Stimulated activated CD4-positive, alpha-beta T cell treated with anti-CD3 and anti-CD28 coated beads, Interleukin-2, amount 100 ng/mL, for 24 hours (primary cell): ENCODE measurements at places on chromosomes 1 and 21.

DNA sequence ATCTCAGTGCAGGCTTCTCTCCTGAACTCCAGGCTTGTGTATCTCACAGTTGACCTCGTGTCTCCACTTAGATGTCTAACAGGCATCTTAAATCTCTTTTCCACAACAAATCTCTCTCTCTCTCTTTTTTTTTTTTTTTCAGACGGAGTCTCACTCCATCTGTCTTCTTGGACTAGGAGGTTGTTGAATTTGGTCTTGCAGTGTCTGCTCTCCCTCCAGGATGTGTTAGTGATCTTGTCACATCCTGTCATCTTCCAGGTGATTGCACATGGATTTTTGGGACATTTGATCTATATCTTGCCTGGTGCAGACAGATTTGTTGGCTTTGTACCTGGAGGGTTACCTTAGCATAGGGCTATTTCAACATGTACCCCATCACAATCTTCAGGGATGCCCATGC, 26.5 kb upstream of the KCNA10 start:
- no peak for DNase-seq

GRCh38 chr1:59409549-59409948, 112.7 kb downstream of the FGGY start:
- no peak for DNase-seq

GRCh38 chr1:1975535-1975934, 28.1 kb downstream of the CFAP74 start:
- no peak for DNase-seq

DNA sequence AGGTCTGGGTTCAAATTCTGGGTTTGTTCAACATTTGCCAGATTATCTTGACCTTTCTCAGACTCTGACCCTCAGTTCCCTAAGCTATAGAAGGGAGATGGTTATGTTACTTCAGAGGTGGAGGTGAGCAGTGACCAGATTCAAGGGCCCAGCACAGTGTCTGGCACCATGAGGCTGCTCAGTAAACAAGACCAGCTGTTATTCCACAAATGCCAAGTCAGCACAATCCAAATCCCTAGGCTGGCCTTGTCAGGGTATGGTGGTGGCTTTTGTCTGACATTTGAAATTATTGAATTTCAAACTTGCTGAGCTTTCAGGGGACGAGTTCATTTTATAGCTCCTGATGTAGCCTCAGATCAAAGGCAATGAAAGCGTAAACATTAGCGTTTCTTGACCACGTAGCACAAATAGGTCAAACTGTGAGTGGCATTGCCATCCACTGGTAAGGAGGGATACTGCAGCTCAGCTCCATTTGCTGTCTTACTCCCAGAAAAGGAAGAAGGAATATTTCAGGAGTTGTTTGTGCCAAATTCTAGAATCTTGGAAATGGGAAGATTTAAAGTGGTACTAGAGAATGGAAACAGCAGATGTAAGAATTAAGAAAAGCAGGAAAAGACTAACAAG, 94.3 kb upstream of the EDN2 start:
- DNase-seq: no peak

GRCh38 chr1:221188458-221188857, 309.2 kb downstream of the HLX start:
- DNase-seq: no peak

DNA sequence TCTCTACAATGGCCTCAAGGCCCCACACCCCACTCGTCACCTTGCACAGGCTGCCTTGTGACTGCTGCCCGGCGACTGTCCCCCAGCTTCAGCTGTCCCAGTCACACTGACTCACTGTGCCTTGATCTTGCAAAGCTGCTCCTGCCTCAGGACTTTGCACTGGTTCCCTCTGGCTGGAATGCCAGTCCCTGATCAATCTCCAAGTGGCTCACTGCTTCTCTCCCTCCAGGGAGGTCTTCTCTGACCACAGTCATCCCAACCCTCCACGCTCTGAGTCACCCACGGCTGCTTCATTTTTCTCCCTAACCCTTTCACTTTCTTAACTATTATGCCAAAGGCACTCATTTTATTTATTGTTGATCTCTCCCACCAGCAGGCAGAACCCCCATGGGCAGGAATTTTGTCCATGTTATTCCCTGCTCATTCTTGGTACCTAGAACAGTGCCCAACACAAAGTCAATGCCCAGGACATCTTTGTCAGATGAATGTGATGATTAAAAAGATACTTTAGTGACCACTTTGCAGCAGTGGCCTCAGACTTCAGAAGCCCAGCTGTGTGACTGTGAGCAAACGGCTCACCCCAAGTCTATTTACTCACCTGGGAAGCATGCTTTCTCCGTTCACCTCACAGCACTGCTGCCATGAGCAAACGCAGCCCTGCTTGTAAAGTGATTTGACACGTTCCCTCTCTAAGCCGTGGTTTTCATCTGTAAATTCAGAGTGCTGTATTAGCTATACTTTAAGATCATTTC, 53.4 kb downstream of the ZBTB18 start:
- DNase-seq: no peak

DNA sequence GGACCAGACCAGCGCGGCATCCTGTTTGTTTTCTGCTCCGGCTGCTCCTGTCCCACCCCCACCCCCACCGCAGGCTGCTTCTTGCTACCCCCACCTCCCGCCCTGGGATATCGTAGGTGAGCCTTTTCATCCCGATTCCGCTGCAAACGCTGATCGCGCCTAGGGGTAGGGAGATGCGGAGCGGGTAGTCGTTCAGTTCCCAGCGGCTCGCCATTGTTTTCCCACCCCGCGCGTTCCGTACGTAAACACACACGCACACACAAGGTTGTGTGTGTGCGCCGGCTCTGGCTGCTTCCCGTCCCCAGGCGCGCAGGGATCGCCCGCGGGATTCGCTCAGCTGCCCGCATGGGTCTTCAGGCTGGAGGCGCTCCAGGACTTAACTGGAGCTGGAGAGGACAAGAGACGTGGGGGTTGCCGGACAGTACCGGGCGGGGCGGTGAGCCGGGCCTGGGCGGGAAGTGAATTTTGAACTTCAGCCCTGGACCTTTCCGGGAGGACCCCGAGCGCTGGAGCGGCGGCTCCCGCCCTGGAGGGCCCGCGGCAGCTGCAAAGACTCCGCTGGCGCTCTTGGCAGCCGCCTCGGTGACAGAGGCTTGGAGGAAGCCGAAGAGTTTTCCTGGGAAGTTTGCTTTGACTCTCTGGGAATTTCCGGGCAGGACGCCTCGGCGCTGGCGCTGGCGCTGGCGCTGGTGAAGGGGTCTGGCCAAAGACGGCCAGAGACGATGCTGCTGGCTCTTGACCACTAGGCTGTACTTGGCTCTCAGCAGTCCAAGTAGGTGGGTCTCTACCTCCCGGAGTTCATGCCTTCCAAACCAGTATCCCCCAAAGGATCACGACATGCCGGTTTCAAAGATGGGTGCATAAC, 1.6 kb downstream of the SOX13 start:
- DNase-seq: no peak

GRCh38 chr21:17051054-17051453, 461.8 kb upstream of the CXADR start:
- DNase-seq: no peak

- peak; percentile 23 for DNase-seq
These were observed 21.3 kb downstream of the MIIP start for GRCh38 chr1:12040457-12041051.

- DNase-seq: no peak
These were observed 1.1 kb downstream of the TSPAN2 start for GRCh38 chr1:115088115-115088778.

GRCh38 chr1:198367296-198367695, 173.2 kb downstream of the ATP6V1G3 start:
- no peak for DNase-seq

DNA sequence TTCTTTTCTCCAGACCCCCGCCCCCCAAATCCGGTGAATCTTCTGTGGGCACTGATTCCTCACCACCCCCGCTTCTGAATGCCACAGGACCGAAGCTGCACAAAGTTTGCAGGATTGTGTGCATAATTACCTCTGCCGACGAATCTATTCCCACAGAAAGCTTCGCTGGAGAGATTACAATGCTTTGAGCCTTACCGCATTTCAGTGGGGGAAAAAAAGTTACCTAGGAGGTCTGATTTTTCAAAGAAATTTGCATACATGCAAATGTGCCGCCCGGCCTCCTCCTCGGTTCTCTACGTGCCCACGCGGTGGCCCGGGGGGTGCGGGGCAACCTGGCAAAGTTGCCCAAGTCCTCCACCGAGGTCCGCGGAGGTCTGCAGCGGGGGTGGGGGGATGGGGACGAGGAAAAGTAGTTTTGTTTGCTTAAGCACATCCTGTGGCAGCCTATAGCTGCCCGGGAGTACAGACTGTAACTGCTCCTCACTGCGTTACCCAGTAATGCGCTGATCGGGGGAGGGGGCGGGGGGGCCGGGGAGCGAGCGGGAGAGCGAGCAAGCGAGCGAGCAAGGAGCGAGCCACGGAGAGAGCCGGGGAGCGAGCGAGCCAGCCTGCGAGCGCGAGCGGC, 563 bp upstream of the NFIA start:
- peak; percentile 65 for DNase-seq

DNA sequence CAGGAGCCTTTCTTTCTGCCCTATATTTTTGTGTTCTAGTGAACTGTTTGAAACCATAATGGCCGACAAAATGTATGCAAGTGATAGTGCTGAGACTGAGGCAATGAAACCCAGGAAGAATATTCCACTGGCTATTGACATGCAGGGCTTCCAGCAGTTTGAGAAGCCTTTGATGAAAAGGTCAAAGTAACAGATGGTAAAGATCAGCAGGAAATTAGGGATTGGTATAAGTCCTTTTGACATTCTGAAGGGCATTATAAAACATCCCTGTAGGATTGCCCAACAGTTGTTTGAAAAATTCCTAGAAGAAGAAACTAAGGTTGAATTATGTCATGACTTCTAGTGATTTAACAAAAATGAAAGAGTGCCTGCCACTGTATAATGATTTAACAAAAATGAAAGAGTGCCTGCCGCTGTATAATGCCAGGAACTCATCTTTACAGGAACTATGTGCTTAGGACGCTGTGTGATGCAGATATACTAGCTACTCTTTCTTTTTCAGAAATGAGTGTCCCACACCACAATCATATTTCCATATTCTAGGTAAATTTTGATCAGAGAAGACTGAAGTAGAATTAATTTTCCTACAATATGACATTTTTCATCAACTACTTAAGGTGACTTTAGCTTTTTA, 283.9 kb upstream of the ST6GALNAC5 start:
- DNase-seq: no peak

DNA sequence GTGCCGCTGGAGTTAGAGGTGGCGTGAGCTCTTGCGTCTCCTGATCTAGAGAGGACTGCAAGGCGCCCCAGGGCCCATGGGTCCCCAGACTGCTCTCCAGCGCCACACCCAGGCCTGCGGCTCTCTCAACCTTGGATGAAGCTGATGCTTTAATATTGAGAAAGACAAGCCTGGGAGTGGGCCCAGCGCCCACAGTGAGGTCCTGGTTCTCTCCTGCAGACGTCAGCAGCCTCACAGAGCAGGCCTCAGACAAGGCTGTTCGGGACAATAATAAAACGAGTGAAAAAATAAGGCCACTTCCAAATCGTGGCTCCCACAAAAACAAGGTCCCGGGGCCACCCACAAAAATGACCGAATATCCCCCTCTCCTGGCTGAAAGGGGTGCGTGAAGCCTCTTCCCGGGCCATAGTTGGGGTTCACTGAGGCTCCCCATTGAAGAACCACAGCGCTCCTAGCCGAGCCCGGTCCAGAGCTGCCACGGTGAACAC, 6.0 kb upstream of the DNMT3L start:
- no peak for DNase-seq

- DNase-seq: no peak
These were observed 71.1 kb upstream of the ERRFI1 start for GRCh38 chr1:8097077-8097799.

GRCh38 chr1:206940588-206940936, 5.7 kb downstream of the PIGR start:
- DNase-seq: no peak

GRCh38 chr1:27523337-27524020, 33.5 kb upstream of the WASF2 start:
- peak; percentile 17 for DNase-seq

DNA sequence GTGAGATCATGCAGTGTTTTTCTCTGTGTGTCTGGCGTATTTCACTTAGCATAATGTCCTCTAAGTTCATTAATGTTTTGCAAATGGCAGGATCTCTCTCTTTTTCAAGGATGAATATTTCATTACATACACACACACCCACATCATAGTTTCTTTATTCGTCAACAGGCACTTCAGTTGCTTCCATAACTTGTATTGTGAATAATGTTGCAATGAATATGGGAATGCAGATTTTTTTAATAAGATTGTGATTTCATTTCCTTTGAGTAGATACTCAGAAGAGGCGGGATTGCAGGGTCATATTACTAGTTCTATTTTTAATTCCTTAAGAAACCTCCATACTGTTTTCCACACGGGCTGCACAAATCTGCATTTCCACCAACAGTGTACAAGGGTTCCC, 134.0 kb downstream of the CLEC20A start:
- no peak for DNase-seq

DNA sequence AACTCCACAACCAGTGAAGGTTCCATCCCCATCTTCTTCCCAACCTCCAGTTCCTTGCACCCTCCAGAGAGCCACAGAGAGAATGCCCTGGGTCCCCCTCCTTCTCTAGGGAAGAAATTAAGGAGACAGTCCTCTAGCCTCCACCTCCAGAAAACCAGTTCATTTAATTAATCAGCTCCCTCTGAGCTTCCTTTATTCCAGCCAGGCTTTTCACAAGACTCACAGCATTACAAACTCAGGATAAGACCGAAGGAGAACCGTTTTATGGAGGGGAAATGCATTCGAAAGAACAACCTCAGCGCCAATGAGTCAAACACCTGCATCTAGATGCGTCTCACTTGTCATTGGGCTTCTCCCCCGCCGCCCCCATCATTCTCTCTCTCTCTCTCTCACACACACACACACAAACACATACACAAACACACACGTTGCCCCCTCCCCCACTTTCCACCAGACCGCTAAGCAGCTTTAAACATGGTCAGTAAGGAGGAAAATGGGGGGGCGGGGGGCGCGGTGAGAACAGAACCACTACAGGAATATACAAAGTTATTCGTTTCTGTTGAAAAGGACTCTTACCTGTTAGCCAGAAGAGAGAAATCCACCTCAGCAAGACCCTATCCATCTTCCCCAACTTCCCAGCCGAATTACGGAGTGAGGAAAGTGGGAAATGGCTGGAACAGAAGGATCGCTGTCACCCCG, 544 bp downstream of the ILDR2 start:
- peak; percentile 56 for DNase-seq

DNA sequence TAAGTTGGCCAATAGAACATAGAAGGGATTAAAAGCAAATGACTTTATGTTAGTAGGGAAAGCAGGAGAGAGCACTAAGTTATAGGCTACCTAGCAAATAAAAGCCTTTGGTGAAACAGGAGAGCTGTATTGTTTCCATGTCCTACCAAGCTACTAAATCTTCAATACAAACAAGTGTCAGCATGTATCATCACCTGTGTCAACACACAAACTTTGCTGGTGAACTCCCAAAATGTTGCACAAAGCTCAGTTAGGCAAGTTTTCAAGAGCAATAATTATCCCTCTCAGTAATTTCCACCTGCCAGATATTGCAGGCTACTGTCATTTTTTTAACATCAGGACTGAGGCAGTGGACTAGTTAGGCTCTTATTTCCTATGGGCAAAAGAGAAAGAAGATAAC, 77.7 kb upstream of the ADAM30 start:
- no peak for DNase-seq
